ENCODE measurements at places on chromosomes 4 and X.

DNA sequence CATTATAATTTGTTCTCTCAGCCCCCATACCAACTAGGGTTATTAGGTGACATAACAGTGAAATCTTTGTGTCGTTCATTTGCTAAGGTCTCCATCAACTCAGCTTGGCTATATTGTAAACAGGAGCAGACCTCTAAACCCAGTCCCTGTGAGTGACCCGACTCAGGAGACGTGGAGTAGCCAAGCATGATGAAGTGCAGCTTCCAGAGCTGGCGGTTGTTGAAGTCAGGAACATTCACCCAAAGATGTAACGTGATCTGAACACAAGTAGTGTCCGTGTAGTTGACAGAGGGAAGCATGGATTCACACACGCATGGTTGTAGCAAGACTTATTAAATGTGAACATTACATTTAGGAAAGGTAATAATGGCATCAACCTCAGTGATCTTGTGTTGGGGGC, 102.3 kb downstream of the FAM193A start:
- DNase-seq, result no peak

- no peak for DNase-seq
Observed at GRCh38 chrX:120566817-120567216, 6.1 kb upstream of the CUL4B start.

DNA sequence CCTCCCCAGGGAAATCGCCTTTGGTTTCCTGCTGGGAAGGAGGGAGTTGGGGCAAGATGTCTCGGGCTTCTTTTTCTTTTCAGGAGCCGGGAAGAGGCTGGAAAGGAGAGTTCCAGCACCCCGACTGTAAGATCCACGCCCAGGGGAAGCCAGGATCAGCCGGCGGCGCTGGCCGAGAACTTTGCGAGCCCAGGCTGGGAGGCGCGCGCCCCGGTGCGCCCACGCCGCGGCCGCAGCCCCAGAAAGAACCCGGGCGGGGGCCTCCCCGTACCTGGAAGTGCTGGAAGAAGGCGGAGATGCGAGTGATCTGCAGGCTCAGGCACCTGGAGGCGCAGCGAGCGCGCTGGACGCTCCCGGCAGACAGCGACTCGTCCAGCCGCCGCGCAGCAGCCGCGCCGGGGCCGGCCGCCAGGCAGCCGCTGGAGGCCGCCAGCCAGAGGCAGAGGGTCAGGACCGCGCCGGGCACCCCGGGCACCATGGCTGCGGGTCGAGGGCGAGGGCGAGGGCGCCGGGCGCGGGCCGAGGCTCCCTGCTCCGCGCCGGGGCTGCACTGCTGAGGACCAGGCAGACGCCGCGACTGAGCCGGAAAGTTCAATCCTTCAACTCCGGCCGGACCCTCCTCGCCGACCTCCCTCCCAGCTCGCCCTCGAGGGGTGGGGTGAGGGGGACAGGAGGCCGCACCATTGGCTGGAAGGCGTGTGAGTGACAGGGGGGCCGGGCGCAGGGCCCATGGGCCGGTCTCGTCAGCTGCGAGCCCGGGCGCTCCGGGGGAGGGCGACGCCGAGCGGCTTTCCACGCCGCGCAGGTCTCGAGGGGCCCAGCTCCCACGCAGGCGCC, at the start of gene ANOS1:
ANOS1 (minus strand) TSS at position 579 of the 837 bp plus-strand sequence; CDS start at position 478, 101 bp downstream.
- DNase-seq, result no peak

- DNase-seq, result peak; percentile 75
Observed at GRCh38 chr4:33780952-33781791, 2463.1 kb downstream of the ARAP2 start.

- no peak for DNase-seq
Observed at GRCh38 chrX:125826774-125827451, 339.2 kb downstream of the DCAF12L2 start.

DNA sequence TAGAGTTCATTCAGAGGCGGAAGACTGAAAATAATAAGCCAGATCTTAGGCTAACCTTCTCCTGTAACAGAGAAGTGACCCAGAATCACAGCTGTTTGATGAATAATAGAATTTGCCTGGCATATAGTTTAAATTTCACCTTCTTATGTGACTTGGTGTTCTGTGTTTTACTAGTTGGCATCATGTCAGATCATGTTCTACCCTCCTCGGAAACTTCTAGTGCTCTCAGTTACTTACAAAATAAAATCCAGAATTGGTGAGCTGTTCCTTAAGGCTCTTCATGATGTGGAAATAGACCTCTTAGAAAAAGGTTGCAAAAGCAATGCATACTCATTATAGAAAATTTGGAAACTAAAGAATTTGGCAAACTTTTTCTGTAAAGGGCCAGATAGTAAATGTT, 31.1 kb downstream of the TMEM164 start:
- DNase-seq, result no peak

DNA sequence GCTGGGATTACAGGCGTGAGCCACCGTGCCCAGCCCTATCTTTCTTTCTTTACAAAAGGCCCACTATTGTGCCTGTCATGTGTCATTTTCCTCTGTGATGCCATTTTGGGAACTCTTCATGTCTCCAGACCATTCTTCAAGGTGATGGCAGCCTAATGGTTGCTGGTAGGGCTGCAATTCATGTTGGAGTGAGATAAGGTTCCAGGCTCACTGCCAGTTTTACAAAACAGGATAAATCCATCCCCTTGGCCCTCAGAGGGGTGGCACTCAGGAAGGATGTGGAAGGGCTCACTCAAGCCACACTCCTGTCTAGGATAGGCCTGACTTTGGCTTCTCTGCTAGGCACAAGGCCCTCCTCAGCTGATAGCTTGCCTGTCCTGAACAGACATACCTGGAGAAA, 3.8 kb downstream of the TCEAL9 start:
- no peak for DNase-seq

DNA sequence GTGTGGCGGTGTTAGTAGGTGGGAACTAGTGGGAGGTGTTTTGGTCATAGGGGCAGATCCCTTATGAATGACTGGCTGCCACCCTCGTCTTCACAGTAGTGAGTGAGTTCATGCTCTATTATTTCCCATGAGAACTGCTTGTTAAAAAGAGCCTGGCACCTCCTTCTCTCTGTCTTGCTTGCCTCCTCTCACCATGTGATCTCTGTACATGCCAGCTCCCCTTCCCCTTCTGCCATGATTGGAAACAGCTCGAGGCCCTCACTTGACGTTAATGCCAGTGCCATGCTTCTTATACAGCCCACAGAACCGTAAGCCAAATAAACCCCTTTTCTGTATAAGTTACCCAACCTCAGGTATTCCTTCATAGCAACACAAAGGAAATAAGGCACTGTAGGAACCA, 21.7 kb downstream of the PNMA6F start:
- no peak for DNase-seq

Data from LHCN-M2 (cell line).